ENCODE measurements at places on chromosomes 12 and 14. TPM values are rescaled to one million over a fixed set of nuclear protein-coding genes. Genes with fewer than 3 reads are reported as not detected.

The CBLN3 gene
- 3.5 TPM for total RNA-seq

The SLC38A4 gene
- 1.2 TPM for total RNA-seq

The GNS gene
- total RNA-seq = 292 TPM

The HOXC4 gene
- 3.3 TPM for total RNA-seq

The SSPN gene
- total RNA-seq = 9.8 TPM

The PRB2 gene
- not detected for total RNA-seq

The RAD51AP1 gene
- 2.2 TPM for total RNA-seq

The BEGAIN gene
- total RNA-seq = not detected

The KRT72 gene
- total RNA-seq = not detected

Data from osteoblast (primary cell).